Prostate gland (tissue), 2 donors: ENCODE measurements at places on chromosomes 1 and 21. TPM values are rescaled to one million over a fixed set of nuclear protein-coding genes. Genes with fewer than 3 reads are reported as not detected.
A peak's percentile ranks its signal among the peaks of the same experiment; 100 is the strongest.

- no peak overlapping the region for H3K4me3 ChIP-seq
- no peaks in the 10 kb centered on the region for H3K4me1 ChIP-seq
- H3K27me3 ChIP-seq = no peaks in the 10 kb centered on the region
- no peak for DNase-seq
- H3K36me3 ChIP-seq = no peaks in the 10 kb centered on the region
These were observed 23.2 kb upstream of the RGSL1 start for GRCh38 chr1:182426442-182427430.

GRCh38 chr1:230507666-230508402, 81.7 kb upstream of the PGBD5 start:
- DNase-seq = no peak
- H3K27me3 ChIP-seq = no peaks in the 10 kb centered on the region

DNA sequence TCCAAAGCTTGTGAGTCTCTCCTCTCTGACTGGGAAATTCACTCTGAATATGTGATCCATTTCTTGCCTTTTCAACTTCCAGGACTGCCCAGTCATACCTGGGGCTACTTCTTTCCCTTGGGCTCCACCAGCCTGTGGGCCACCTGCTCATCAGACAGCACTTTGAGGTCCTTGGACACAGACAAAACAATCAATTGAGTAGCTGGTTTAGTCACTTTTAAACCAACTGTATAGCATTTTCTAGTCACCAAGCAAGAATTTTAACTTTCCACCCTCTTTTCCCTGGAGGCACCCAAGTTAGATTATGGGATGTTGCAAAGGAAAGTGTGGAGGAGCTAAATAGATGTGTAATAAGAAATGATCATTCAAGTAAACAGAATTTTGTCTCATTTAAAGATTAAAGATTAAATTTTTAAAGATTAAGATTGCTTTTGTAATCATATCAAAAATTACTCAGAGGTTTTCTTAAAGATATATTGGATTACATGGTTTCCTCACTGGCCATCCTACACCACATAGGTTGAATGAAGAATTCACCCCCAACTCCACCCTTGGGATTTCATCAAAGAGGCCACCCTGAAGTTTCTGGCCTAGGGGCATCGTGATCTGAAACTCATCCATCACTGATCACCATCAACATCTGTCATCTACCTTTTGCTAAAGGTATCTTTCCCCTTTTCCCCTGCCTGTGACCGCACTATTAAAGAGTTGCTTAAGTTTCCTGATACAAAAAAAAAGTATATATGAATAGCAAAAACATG, 219.2 kb upstream of the NR5A2 start:
- no peaks in the 10 kb centered on the region for H3K36me3 ChIP-seq
- H3K4me3 ChIP-seq = no peak overlapping the region
- no peak for DNase-seq
- H3K4me1 ChIP-seq = no peaks in the 10 kb centered on the region

DNA sequence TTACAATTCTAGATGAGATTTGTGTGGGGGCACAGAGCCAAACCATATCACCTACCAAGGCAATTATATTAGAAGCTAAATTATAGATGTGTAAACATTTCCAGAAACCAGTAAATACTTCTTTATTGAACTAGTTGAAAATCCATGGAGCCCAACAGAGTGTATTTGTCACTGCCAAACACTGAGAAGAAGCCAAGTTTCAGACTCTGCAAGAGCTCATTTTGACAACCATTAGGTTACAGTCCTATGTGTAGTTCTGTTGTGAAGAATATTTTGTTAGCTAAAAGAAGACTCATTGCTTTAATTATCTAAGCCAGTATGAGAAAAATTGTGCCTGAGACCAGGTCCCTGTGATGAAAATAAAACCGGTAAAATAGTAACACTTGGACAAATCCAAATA, 358.9 kb upstream of the SGIP1 start:
- no peaks in the 10 kb centered on the region for H3K4me1 ChIP-seq
- DNase-seq = no peak
- H3K27ac ChIP-seq = no peak overlapping the region
- H3K27me3 ChIP-seq = no peaks in the 10 kb centered on the region
- no peaks in the 10 kb centered on the region for H3K36me3 ChIP-seq
- H3K4me3 ChIP-seq = no peak overlapping the region

DNA sequence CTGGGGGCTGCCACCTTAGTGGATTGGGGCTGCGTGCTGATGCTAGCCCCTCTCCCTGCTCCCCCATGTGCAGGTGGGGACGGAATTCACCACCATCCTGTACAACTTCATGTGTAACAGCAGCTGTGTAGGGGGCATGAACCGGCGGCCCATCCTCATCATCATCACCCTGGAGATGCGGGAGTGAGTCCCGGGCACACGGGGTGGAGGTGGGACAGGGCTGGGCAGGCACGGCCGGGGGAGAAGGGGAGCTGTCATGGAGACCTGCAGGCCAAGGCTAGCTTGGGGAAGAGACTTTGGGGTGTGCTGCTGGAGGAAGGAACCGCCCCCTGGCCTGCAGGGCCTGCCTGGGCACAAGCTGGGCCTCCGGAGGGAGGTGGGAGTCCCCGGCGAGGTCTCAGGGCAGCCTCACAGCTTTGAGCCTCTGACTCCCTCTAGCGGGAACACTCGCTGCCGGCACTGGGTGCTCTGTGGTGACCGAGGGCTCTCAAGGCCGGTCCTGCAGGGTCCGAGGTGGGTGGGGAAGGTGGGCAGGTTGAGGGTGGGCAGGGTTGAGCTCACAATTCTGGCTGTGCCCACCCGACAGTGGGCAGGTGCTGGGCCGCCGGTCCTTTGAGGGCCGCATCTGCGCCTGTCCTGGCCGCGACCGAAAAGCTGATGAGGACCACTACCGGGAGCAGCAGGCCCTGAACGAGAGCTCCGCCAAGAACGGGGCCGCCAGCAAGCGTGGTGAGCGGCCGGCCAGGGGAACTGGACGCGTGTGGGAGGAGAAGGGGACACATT, 25.0 kb upstream of the CCDC27 start:
- H3K27ac ChIP-seq = no peak overlapping the region
- no peak overlapping the region for H3K4me3 ChIP-seq
- no peaks in the 10 kb centered on the region for H3K27me3 ChIP-seq
- no peaks in the 10 kb centered on the region for H3K4me1 ChIP-seq
- no peaks in the 10 kb centered on the region for H3K36me3 ChIP-seq
- DNase-seq = no peak

GRCh38 chr21:26837539-26837938, 7.7 kb downstream of the ADAMTS1 start:
- no peak overlapping the region for H3K4me3 ChIP-seq
- H3K27ac ChIP-seq = no peak overlapping the region
- DNase-seq = no peak
- no peaks in the 10 kb centered on the region for H3K27me3 ChIP-seq

GRCh38 chr1:109256971-109257681, 7.8 kb downstream of the CELSR2 start:
- no peak overlapping the region for H3K4me3 ChIP-seq
- H3K36me3 ChIP-seq = no peaks in the 10 kb centered on the region
- H3K4me1 ChIP-seq = no peaks in the 10 kb centered on the region
- no peak for DNase-seq

DNA sequence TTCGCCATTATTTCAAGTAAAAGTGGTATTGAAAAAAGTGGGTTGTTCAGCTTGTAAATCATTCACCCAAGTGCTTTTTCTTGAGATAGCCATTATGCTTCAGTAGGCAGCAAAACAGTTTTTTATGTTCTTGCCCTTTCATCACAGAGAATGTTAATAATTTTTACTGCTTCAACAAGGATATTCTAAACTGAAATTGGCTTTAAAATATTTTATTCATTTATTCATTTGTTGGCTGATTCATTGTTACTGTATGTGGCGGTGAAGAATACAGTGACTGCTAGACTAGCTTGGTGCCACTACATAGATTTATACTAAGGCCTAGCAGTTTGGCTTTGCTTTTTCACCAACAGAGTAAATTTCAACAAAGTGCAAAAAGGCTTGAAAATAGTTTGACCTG, 121.5 kb downstream of the OLFML2B start:
- no peak overlapping the region for H3K4me3 ChIP-seq
- H3K4me1 ChIP-seq = no peaks in the 10 kb centered on the region
- H3K27ac ChIP-seq = no peak overlapping the region
- H3K36me3 ChIP-seq = no peaks in the 10 kb centered on the region

DNA sequence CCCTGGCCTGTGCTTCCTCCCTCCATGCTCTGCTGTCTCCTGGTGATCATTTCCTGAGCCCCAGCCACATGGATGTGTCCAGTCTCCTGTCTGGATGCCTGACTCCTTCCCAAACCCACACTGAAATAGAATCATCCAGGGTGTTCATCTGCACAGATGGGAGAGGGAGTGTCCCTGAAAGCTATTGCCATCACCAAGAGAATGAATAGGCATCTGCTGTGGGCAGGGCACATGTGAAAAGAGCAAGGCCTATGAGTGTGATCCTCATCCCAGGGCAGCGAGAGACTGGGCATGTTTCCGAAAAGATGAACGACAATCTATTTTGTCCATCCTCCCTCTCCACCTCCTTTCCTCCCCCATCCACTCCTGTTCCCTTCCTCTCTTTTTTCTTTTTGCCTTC, 5.0 kb downstream of the IGSF21 start:
- H3K4me3 ChIP-seq = no peak overlapping the region
- peaks cover 16% of the 10 kb centered on the region for H3K27me3 ChIP-seq
- no peak for DNase-seq
- H3K36me3 ChIP-seq = no peaks in the 10 kb centered on the region
- peaks cover 9% of the 10 kb centered on the region for H3K4me1 ChIP-seq

DNA sequence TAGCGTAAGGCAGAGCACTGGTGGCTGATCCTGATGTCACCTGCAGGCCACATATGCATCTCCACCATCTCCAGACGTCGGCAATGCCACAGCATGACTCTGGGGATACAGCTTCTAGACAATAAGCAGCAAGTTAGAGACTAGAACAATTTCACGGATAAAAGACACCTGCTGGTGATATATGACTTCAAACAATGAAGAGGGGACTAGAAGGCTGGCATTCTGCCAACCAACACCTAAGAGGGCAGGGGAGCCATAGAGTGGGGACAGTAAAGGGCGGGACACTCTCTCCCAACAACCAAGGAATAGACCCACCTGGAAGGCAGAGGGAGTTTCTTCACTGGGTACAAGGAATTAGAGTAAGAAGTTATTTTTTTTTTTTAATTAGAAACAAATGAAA, 126.7 kb downstream of the SIM2 start:
- H3K36me3 ChIP-seq = no peaks in the 10 kb centered on the region
- no peak overlapping the region for H3K27ac ChIP-seq
- H3K4me1 ChIP-seq = no peaks in the 10 kb centered on the region
- H3K27me3 ChIP-seq = no peaks in the 10 kb centered on the region
- DNase-seq = no peak
- H3K4me3 ChIP-seq = no peak overlapping the region

DNA sequence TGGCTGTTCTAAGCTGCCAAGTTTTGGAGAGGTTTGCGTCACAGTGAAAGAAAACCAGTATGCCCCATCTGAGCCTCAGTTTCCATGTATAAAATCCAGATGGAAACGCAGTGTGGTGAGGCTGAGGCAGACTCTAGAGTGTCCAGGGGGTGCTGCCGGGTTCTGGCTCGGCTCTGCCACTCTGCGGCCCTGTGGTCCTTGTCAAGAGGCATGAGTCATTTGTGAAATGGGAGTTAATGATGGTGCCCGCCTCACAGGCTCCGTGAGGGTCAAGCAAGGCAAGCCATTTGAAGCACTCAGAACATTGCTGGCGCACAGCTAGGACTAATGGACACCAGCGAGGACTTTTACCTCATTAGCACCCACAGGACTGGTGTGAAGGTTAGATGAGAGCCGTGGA, 214.3 kb downstream of the PTPRU start:
- H3K27me3 ChIP-seq = peaks cover 2% of the 10 kb centered on the region
- no peaks in the 10 kb centered on the region for H3K36me3 ChIP-seq
- H3K4me3 ChIP-seq = no peak overlapping the region
- DNase-seq = no peak
- no peak overlapping the region for H3K27ac ChIP-seq

GRCh38 chr1:208526613-208527125, 282.5 kb upstream of the PLXNA2 start:
- no peak overlapping the region for H3K27ac ChIP-seq
- no peaks in the 10 kb centered on the region for H3K4me1 ChIP-seq
- no peaks in the 10 kb centered on the region for H3K27me3 ChIP-seq
- H3K4me3 ChIP-seq = no peak overlapping the region
- no peak for DNase-seq

DNA sequence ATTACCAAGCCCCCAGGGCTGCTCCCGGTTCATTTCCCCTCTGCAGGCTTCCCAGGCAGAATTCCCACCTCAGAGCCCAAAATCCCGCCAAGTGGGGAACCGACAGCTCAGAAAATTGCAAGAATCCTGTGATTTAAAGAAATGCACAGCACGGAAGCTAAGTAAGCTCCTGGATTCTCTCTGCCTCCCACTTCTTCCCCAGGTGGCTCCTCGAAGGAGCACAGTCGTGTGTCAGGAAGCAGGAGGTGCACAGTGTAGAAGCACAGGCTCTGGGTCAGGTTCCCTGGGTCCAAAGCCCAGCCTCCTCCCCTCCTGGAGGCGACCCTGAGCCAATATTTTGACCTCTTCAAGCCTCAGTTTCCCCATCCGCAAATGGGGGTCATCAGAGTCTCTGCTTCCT, 74.7 kb downstream of the FBXO2 start:
- DNase-seq = no peak
- no peak overlapping the region for H3K27ac ChIP-seq
- no peaks in the 10 kb centered on the region for H3K4me1 ChIP-seq

DNA sequence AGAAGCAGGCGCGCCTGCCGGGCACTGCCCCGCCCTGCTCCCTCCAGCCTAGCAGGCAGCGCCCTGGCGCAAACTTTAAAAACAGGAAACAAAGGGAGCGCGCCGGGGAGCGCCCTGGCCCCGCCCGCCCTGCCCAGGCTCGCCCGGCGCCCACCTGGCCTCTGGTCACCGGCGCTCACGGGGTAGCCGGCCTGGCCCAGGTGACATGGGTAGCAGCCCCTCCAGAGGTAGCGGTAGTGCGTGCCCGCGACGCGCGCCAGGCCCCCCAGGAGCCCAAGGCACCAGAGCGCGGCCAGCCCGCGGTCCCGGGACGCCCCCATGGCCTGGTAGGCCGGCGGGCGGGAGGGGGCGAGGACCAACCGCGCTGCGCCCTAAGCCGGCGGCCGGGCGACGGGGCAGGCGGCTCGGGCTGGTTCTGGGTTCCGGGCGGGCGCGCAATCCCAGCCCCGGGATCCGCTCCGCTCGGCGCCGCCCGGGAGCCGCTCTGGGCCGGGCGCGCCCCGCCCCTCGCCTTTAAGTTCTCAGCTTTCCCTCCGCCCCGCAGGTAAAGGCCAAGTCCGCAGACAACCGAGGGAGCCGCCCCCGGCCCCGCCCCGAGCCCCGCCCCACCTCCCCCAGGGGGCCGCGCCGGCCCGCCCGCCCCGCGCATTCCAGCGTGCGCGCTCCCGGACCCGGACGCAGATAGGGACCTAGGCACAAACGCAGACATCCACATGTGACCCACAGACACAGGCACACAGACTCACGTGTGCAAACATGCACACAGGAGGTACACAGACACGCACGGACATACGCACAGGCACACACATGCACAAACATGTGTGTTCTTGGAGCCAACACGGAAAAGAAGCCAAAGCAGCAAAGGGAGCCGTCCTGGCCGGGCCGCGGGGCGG, 76.7 kb downstream of the ARHGEF16 start:
- peak; percentile 91 for DNase-seq
- no peaks in the 10 kb centered on the region for H3K27me3 ChIP-seq
- H3K4me3 ChIP-seq = peak overlapping the region; percentile 59
- no peaks in the 10 kb centered on the region for H3K36me3 ChIP-seq
- H3K27ac ChIP-seq = peak overlapping the region; percentile 92

LORICRIN gene
- 0.45 TPM for total RNA-seq

PAQR6 gene
- 8.6 TPM for total RNA-seq

KPRP gene
- total RNA-seq = 0.57 TPM
